ENCODE measurements at places on chromosomes 7 and 10.

DNA sequence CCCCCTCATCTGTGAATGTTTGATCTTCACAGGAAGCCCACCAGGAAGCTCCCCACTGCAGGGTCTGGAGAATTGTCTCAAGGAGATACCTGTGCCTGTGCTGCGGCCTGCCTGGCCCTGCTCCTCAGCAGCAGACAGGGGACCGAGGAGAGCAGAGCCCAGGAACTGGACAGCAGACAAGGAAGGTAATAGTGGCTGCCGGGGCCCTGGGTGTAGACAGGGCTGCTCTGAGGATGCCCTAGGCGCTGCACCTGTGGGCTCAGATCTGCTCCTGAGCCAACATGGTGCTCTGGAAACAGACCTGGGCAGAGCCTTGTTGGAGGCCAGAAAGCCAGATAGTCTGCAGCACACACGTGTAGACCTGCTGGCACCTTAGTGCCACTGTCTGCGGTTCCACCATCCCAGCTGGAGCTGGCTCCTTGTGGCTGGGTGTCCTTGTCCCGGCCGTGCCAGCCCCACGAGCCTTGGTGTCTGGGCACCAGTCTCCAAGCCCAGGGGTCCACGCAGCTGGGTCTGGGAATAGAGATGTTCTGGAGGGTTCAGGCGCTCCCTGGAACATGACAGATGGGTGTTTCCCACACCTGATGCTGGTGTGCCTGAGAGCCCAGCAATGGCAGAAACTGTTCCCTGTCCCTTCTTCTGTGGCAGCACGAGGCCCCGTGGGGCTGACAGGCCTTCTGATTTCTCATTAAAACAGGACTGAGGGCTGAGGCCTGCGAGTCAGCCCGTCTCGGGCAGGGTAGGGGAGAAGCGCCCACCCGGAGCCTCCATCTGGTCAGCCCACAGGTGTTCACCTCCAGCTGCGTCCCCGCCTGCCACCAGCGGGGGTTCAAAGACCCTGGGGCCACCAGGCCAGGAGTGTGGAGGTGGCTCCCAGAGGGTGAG is 44.7 kb downstream of the ZNF467 start:
- DNase-seq, result no peak

- DNase-seq, result peak; percentile 24
These were observed 88.3 kb upstream of the AGK start for GRCh38 chr7:141462958-141463357.

DNA sequence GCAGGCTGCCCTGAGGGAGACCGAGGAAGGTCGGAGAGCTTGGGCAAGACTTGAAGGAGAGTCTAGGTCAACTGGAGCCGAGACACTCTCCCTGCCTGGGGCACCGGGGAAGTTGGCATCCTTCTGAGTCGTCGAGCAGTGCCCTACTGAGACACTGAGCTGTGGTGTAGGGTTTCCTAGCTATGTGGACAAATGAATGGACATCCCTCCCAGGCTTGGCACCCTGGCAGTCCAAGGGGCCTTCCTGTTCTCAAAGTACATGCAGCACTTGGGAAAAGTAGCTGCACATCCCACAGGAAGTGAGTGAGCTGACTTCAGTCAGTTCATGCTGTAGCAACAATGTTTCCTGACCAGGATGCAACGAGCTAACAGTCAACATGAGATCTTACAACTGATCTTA is 57.2 kb upstream of the INPP5A start:
- no peak for DNase-seq

DNA sequence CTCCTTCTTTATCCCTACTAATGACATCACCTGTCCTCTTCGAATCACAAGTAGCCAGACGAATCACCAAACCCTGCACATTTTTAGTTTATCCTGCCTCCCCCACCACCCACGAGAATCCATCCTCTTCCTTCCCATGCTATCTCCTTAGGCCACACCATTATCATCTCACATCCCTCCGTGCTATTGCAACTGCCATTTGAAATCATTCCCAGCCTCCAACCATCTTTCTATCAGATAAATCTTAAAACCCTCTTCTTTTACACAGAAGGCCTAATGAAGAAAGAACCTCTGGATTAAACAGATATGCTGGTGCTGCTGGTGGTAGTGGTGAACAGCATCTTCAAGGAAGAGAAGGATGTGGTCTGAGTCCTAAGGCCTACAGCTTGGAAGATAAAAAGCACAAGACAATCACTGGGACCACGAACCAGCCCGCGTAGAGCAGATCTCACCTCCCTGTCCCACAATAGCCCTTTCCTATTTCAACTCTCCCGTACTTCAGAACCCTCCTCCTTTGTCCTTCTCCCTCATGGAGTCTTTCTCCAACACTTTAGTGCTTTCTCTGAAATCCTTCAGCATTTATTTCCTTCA is 403.1 kb downstream of the SFMBT2 start:
- no peak for DNase-seq

GRCh38 chr7:109101332-109101731 is 531.7 kb downstream of the DNAJB9 start:
- no peak for DNase-seq

DNA sequence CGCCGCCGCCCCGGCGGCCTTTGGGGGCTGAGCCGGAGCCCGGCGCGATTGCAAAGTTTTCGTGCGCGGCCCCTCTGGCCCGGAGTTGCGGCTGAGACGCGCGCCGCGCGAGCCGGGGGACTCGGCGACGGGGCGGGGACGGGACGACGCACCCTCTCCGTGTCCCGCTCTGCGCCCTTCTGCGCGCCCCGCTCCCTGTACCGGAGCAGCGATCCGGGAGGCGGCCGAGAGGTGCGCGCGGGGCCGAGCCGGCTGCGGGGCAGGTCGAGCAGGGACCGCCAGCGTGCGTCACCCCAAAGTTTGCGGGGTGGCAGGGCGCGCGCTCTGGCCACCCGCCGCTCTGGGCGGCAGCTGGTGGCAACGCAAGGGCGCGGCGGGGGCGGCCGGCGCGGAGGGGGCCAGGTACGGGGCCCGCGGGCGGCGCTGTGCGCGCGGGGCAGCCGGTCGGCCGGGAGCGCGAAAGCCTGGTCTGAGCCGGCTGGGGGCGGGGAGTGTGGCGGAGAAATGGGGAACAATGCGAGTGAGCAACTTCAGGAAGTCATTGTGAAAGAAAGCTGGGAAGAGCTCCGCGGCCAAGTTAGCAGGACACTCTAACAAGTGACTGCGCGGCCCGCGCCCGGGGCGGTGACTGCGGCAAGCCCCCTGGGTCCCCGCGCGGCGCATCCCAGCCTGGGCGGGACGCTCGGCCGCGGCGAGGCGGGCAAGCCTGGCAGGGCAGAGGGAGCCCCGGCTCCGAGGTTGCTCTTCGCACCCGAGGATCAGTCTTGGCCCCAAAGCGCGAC is at the start of gene IKZF1:
Gene IKZF1 (plus strand): TSS at position 588 of the 782 bp plus-strand sequence. CDS start 14,346 bp downstream, outside the sequence.
- no peak for DNase-seq

- DNase-seq, result no peak
These were observed 464.5 kb downstream of the ARL4A start for GRCh38 chr7:13151978-13152377.

GRCh38 chr7:121429798-121430197 is 33.7 kb upstream of the FAM3C start:
- no peak for DNase-seq

DNA sequence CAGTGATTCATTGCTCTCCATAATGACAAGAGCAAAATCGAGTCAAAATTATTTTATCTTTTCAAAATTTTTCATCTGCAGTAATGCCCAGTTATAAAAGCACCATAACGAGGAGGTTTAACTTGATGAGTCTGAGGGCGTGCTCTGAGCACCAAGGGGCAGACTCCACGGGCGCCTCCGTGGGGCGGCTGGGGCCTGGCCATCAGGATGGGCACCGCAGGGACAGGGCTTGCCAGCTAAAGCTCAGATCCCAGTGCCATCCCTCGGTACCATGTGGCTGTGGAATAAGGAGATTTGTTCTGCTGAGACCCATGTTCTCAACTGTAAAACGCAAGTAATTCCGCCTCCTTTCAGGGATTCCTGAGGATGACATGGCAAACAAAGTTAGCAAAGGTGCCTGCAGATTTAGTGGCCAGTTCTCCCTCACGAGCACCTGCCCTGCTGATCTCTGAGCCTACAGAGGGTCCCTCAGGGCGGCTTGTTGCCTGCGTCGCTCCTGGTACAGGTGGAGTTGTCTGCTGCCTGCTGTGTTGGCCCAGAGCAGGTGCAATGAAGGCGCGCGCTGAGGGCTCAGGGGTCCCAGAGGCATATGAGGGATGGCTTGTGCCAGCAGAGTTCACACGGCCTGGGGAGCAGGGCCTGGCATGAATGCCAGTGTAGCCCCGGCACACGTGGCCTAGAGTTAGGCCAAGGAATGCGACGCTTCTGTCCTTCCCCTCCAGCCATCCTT is 584.4 kb downstream of the TCERG1L start:
- no peak for DNase-seq

DNA sequence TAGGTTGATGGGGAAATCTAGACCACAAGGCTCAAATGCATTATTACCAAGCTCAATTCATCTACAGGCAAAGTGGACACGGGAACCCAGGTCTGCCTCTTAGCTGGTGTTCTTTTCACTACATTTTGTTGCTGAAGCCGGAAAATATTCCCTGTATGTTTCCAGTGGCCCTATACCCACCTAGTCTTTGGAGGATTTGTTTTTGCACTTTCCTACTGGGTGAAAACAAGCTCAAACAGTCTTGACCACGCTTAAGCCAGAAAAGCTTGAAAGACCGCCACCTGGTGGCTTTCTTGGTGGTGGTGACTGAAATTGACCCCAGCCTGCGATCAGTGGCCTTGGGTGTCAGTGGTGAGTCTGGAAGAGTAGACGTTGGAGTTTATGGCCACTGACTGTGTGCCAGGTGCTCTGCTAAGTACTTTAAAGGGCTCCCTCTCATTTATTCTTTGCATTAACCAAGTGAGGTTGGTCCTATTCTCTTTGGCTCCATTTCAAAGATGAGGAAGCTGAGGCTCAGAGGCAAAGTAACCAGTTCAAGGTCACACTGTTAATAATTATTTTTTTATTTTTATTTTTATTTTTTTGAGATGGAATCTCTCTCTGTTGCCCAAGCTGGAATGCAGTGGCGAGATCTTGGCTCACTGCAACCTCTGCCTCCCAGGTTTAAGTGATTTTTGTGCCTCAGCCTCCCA is 11.1 kb upstream of the CRTAC1 start:
- DNase-seq, result peak; percentile 86

DNA sequence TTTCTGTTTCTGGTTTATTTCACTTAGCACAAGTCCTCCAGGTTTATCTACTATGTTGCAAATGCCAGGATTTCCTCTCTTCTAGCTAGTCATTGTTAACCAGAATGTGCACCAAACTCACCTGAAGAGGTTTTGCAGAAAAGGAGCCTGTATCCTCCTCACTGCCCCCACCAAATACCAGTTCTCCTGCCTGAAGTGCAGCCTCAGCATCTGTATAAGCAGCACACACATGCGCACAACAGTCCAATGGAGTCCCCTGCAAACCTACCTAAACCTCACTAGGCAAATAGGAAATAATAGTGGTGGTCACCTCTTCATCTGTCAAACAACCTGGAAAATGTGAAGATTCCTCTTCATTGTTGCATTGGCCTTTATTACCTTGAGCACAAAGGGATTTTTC is 237.8 kb downstream of the PAXIP1 start:
- DNase-seq, result no peak

DNA sequence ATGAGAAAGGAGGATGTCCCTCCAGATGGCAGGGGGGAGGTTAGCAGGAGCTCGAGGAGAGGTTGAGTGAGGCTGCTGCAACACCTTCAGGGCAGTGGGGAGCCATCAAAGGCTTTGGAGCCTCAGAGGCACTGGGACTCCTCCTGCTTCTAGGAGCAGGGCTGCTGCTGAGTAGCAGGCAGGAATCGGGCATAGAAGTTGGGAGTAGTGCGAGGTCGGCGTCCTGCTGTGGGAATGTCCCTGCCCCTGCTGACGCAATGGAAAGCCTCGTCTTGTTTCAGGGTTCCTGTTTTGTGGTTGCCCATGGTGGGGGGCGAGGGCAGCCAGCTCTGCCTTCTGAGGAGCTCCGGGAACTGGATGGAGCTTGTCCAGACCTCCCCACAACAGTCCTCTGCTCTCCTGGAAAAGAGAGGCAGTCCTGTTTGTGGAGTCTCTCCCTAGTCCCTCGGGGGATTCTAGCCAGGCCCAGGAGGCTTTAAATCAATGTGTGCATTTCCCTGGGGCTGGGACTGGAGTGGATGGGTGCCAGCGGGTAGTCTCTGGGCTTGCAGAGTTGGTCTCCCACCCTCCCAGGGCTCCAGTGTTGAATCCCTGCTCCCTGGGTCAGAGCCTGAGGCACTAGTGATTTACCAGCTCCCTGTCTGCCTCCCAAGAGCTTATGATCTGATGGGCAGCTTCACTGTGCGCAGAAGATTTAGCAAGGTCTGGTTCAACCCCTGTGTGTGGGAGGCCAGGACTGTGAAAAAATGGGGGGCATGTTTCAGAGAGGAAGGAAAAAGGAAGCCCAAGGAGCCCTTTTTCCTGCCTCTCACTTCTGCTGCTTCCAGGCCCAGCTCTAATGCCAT is 98.7 kb upstream of the PPIF start:
- DNase-seq, result no peak

- no peak for DNase-seq
These were observed 57.4 kb upstream of the AGR3 start for GRCh38 chr7:16939161-16939560.

GRCh38 chr7:35415411-35415822 is 161.5 kb upstream of the TBX20 start:
- DNase-seq, result no peak

DNA sequence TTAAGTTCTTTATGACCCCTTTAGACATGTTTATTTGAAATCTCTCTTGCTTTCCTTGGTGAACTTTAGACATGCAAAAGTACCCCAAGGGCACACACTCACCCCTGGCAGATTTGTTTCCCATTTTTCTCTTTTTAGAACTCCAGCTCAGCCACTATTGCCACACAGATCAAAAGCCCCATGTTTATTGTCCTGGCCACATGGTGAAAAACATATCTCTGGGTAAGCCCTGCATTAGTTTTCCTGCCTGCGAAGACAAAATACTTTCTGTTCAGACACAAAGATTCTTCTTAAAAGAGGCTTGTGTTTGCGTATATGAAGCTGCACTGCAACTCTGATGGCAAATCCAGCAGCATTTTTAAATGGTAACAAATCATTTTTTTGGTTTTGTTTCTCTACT is 200.0 kb downstream of the POLR1F start:
- no peak for DNase-seq

- no peak for DNase-seq
These were observed 83.0 kb downstream of the BEND7 start for GRCh38 chr10:13445656-13446400.

- DNase-seq, result no peak
These were observed 2.1 kb downstream of the CTBP2 start for GRCh38 chr10:125158275-125158600.

- no peak for DNase-seq
These were observed 348.2 kb downstream of the SDK1 start for GRCh38 chr7:3649250-3649649.

- DNase-seq, result no peak
These were observed 32.3 kb upstream of the ADGRA1 start for GRCh38 chr10:133055470-133055869.

- DNase-seq, result no peak
These were observed 62.6 kb downstream of the EXOC4 start for GRCh38 chr7:133315332-133316040.

- DNase-seq, result no peak
These were observed 81.0 kb upstream of the FZD8 start for GRCh38 chr10:35723059-35723458.
